ENCODE measurements at places on chromosomes 5 and 9.

- no peak for DNase-seq
Measured at GRCh38 chr9:137049544-137050449, 3.8 kb upstream of the NPDC1 start.

DNA sequence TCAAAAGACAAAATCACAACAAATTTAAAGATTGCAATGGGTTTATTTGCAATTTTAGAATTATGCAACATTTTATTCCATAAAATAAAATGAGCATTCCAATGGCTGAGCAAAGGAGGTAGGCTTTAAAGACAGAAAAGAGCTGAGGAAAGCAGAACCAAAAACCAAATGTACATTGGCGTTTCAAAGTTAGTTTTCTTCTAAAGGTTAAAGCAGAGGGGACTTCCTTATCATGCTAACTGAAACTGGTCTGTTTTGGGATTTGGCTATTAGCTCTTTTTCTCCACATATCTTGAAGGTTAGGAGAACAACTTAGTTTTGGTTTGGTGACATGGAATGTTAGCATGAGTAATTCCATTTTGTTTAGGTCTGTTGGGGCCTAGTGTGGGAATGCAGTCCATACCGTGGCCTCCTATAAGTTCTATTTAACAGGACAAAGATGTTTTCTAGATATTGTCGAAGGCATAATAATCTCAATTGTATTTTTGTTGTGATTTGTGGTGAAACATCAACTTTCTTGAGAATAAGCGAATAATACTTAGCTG lies 20.3 kb downstream of the DCP2 start:
- DNase-seq: no peak

- no peak for DNase-seq
Measured at GRCh38 chr9:127444921-127445850, 6.0 kb downstream of the RPL12 start.

DNA sequence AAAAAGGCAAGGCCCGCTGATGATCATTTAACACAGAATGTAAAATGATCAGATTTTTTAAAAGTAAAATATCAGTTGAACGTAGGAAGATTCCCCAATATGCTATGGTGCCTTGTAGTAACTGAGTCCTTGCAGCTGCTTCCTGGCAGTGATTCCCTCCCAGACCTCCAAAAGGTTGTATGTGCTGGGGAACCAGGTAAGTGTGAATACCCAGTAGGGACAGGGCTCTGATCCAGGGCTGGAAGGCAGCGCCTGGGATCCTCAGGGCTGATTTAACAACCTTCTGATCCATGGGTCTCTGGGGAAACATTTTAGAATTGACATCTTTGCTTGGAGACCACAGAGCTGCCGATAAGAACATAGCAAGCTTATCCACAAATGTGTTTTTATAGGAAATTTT lies 76.7 kb upstream of the IL6ST start:
- no peak for DNase-seq

DNA sequence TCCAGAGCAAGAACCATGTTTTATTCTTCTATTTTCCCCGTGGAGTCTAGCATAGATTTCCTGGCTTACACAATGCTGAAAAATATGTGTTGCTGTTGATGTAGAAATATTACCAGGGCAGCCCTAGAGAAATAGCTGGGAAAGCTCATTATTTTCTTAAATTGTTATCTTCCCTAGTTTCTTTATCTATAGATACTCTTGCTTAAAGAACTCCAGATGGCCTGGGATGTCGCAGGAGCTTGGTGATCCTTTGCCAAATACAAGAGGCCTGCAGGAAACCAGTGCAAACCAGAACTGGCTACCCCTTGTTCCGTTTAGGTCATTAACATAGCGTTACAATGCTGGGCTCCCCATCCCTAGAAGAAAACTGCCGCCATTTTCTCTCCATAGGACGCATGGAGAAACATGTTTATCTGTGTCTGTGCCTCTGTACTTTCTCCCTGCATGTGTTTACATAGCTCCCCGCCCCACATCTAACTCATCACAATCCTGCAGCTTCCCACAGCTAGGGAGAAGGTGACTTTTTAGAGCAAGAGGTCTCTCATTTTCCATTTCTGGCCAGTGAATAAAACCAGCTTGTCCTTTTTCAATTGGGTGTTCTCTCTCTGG lies 6.4 kb downstream of the PRLR start:
- no peak for DNase-seq

GRCh38 chr5:146338774-146339714 lies at the start of gene POU4F3:
Gene POU4F3 (plus strand): TSS chr5:146338839. CDS start chr5:146339113, 274 bp downstream.
- DNase-seq: no peak

DNA sequence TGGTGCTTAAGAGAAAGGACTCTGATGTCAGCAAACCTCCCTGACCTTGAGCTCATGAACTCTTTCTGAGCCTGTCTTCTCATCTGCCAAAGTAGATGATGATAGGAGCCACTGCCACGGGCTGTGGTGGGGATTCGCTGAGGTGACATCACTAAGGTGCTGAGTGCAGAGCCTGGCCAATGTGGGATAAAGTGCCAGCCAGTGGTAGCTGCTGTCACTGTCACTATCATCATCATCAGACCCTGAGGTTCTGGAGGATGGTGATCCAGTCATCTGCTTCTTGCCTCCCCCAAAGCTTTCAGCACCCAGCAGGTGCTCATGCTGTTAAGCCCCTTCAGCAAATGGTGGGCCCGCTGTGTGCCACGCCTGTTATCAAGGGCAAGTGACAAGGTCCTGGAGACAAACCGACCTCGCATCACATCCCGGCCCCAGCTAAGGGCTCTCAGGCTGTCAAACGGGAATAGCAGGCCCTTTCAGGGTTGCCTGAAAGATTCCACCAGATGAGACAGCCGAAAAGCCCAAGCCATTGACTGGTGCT lies 6.4 kb downstream of the FPGS start:
- DNase-seq: no peak

GRCh38 chr5:23014825-23015224 lies 161.7 kb upstream of the CDH12 start:
- no peak for DNase-seq

Measured in HFF-Myc (cell line).